ENCODE measurements at places on chromosomes 7 and 10. TPM values are rescaled to one million over a fixed set of nuclear protein-coding genes. Genes with fewer than 3 reads are reported as not detected.

DNA sequence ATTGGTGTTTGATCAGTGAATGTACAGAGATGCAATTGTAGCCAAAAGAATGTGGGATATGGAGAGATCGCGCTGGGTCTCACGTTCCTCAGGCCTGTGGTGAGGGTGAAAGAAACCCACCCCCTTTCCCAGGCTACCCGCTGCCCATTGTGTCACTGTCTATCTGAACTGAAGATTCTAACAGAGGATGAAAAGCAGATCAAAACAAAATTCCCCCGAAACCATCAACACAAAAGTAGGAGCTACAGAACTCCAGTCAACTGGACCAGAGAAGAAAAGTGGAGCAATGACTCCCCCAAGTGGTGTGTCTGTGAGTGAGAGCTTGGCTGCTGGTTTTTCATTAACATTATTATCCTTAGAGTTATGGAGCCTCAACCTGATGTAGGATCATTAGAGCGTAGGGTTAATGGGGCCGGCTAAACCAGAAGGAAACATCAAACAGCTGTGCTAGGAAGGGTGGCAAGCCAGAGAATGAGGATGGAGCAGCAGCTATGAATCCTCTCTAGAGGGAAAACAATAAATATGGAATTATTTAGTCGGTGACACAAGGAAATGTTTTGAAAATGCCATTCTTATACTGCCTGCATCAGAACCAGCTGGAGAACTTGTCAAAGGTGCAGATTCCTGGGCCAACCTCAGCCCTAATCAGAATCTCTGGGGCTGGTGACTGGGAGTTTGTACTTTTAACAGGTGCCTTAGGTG, 38.3 kb downstream of the AKR1B1 start:
- H3K27me3 ChIP-seq, result peaks cover 2% of the 10 kb centered on the region
- no peak overlapping the region for H3K27ac ChIP-seq
- DNase-seq, result no peak
- no peak overlapping the region for H3K4me3 ChIP-seq

DNA sequence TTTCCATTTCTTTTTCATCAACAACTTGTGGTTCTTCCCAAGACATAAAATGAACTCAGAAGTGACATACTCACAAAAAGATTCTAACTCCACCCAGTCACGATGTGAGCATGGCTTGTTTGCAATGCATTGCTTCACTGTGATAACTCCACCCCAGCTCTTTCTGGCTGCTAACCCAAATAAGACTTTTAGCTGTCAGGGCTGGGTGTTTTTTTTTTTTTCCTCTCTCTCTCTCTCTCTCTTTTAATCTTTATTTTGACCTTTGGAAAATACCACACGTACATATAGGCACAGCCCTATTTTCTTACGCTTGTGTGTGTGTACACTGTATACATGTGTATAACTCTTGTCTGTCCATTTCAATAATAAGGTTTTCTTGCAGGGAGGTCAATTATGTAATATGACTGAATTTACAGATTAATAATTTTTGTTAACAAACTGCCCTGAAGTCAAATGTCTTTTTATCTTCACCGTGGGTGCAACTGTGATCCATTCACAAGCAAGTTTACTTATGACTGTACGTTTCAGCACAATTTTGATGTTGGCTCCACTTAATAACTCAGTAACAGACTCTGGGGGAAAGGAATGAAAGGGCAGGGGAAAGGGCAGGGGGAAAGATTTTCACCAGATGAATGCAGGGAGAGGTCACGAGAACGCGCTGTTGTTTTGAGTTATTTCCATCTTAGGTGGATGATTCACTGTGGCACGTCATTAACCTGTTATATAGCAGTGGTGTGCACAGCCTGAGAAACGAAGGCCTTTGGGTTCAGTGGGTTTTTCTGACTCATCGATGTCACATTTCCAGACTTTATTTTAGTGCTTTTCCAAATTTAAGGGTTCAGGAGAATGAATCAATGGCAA, 49.1 kb downstream of the APBB1IP start:
- no peaks in the 10 kb centered on the region for H3K27me3 ChIP-seq
- H3K36me3 ChIP-seq, result peaks cover 29% of the 10 kb centered on the region
- DNase-seq, result peak; percentile 72
- peak overlapping the region; percentile 90 for H3K27ac ChIP-seq

GRCh38 chr10:80741278-80741677, 203.6 kb downstream of the SH2D4B start:
- no peak overlapping the region for H3K4me3 ChIP-seq
- DNase-seq, result no peak
- H3K27ac ChIP-seq, result no peak overlapping the region
- H3K36me3 ChIP-seq, result no peaks in the 10 kb centered on the region

GRCh38 chr7:84941291-84941690, 245.6 kb downstream of the SEMA3D start:
- no peak overlapping the region for H3K27ac ChIP-seq
- no peaks in the 10 kb centered on the region for H3K4me1 ChIP-seq
- no peaks in the 10 kb centered on the region for H3K36me3 ChIP-seq
- H3K27me3 ChIP-seq, result no peaks in the 10 kb centered on the region
- H3K4me3 ChIP-seq, result no peak overlapping the region

- no peaks in the 10 kb centered on the region for H3K36me3 ChIP-seq
- no peak overlapping the region for H3K4me3 ChIP-seq
- no peak overlapping the region for H3K27ac ChIP-seq
- peaks cover 7% of the 10 kb centered on the region for H3K27me3 ChIP-seq
Measured at GRCh38 chr10:63106111-63106755, 26.9 kb upstream of the NRBF2 start.

DNA sequence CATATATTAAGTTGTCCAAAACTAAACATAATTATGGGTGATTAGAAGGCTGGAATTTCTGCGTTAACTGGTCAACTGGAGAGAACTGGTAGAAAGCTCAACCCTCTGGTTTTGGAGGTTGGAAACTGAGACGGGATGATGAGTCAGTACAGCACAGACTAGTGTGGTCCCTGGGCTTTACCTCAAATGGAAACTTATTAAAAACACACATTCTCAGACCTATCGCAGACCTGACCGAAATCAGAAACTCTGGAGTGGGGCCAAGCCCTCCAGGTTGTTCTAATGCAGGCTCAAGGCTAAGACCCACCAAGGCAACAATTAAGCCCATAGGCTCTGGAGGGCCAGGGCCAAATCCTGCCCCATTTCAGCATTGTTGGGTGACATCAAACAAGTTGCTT, 136.9 kb downstream of the KCNMA1 start:
- no peak overlapping the region for H3K4me3 ChIP-seq
- H3K27ac ChIP-seq, result no peak overlapping the region
- H3K4me1 ChIP-seq, result no peaks in the 10 kb centered on the region
- H3K27me3 ChIP-seq, result peaks cover 4% of the 10 kb centered on the region

GRCh38 chr10:121822180-121822579, 105.7 kb downstream of the ATE1 start:
- no peak overlapping the region for H3K27ac ChIP-seq
- no peaks in the 10 kb centered on the region for H3K4me1 ChIP-seq
- no peak overlapping the region for H3K4me3 ChIP-seq
- peaks cover 3% of the 10 kb centered on the region for H3K36me3 ChIP-seq
- DNase-seq, result no peak

DNA sequence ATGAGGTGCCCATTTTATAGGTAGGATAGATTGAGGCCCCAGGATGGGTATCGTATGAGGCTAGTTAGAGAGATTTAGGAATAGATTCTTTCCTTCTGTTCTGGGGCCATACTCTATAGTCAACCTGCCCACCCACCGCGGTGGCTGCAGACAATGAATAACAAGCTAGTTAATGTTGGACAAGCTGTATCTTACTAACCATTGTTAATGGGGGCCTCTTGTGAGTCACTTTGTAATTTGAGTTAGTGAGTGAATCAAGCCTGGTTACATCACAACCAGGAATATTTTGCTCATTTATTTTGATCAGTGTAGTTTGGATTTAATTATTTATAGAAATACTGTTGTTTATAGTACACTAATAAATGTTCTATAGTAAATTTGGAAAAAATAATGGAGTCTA, 7.3 kb downstream of the SORCS3 start:
- no peaks in the 10 kb centered on the region for H3K36me3 ChIP-seq
- no peak overlapping the region for H3K4me3 ChIP-seq
- DNase-seq, result no peak
- no peak overlapping the region for H3K27ac ChIP-seq

GRCh38 chr10:61166065-61166464, 222.1 kb upstream of the RHOBTB1 start:
- H3K27ac ChIP-seq, result no peak overlapping the region
- no peaks in the 10 kb centered on the region for H3K27me3 ChIP-seq
- no peak for DNase-seq
- H3K4me3 ChIP-seq, result no peak overlapping the region
- H3K36me3 ChIP-seq, result no peaks in the 10 kb centered on the region
- no peaks in the 10 kb centered on the region for H3K4me1 ChIP-seq

GRCh38 chr10:64086083-64086767, 565.0 kb downstream of the REEP3 start:
- DNase-seq, result no peak
- no peaks in the 10 kb centered on the region for H3K4me1 ChIP-seq
- no peak overlapping the region for H3K27ac ChIP-seq
- H3K36me3 ChIP-seq, result no peaks in the 10 kb centered on the region
- no peak overlapping the region for H3K4me3 ChIP-seq

DNA sequence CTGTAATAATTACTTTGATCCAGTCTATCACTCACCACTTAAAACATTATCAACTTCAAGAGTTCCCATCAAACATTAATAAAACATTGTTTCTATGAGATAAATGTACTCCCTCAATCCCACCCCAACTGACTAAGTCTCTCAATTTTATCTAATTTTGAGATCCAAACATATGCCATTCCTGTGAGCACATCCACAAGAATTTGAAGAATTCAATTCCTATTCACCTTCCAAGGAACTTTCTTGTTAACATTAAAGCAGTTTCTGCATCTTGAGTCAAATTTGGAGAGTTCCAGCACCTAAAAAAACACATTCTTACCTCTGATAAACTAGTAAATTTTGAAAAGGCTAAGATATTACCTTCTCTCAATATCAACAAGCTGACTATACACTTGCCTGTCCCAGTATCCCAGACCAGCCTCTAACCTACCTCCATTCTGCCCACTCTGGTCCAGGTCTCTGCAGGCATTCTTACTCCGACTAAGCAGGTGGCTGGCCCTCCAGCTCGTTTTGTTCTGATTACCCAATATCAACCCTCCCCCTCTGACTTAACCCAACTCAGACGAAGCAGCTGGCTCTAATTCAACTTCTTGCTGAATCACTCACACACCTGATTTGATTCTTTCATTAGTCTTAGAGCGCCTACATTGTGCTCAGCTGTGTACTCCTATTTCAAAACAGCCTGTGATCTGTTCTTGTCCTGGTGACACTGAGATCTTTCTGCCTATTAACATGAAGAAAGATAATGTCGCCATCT, 275.2 kb downstream of the IPMK start:
- no peak for DNase-seq
- no peak overlapping the region for H3K27ac ChIP-seq
- no peak overlapping the region for H3K4me3 ChIP-seq
- no peaks in the 10 kb centered on the region for H3K27me3 ChIP-seq
- H3K4me1 ChIP-seq, result no peaks in the 10 kb centered on the region

GRCh38 chr10:59323036-59323459, 39.3 kb downstream of the FAM13C start:
- no peaks in the 10 kb centered on the region for H3K4me1 ChIP-seq
- H3K27ac ChIP-seq, result no peak overlapping the region
- no peaks in the 10 kb centered on the region for H3K27me3 ChIP-seq
- no peak overlapping the region for H3K4me3 ChIP-seq
- DNase-seq, result no peak

DNA sequence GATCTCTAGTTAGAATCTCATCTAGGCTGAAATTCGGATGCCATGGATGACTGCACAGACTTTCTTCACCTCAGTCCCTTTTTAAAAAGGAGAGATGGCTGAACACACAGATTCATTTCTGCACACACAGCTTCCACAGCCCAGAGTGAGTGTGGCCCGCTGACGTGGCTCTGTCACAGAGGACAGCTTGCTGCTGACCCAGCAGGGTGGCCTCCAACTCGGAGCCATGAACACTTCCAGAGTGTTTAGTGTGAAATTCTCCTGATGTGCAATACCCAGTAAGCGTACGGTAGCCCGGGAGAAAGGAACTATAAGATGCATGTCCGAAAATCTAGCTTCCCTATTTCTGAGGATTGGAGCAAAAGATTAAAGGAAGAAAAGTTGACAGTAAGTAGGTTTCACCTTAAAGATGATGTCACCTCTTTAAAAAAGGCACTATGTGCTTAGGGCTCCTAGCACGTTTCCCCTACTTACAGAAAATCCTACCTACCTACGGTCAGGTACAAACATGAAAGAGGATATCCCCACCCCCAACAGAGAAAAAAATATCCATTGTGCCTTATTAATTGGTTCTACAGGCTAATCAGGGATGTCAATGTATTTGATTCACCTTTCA, 162.2 kb downstream of the RAPGEF5 start:
- no peak overlapping the region for H3K4me3 ChIP-seq
- no peaks in the 10 kb centered on the region for H3K36me3 ChIP-seq
- DNase-seq, result no peak
- no peaks in the 10 kb centered on the region for H3K4me1 ChIP-seq

- H3K4me3 ChIP-seq, result no peak overlapping the region
- no peak for DNase-seq
- H3K27ac ChIP-seq, result no peak overlapping the region
- H3K27me3 ChIP-seq, result no peaks in the 10 kb centered on the region
- H3K36me3 ChIP-seq, result no peaks in the 10 kb centered on the region
Measured at GRCh38 chr10:78455236-78455635, 421.6 kb downstream of the RPS24 start.

AKR1E2 gene
- total RNA-seq, result 11.2 TPM

AEBP1 gene
- total RNA-seq, result 4.1 TPM

ASB13 gene
- total RNA-seq, result 6.0 TPM

CYP3A7 gene
- total RNA-seq, result not detected

PTF1A gene
- not detected for total RNA-seq

ZC3HAV1L gene
- total RNA-seq, result 14.9 TPM
